ENCODE measurements at places on chromosomes 2 and 18.

GRCh38 chr2:1731963-1732768 is 12.1 kb downstream of the PXDN start:
- no peak for DNase-seq

DNA sequence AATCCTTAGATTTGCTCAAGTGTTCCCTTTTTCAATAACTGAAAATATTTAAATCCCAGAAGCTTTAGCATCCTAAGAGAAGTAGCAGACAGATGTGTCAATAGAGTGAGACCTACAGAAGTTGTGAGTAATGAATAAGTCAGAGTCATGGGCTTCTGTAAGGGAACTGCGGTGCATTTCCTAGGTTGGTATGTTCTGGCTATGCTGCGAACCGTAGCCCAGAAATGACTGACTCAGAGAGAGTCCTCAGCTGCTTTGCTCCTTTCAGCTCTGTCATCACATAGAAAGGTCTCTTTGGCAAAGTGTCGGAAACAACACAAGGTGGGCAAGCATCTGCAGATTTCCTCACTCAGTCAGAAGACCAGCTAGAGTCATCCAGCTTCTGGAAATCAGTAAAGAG is 297.1 kb downstream of the ARHGAP15 start:
- DNase-seq, result no peak

GRCh38 chr18:25360301-25360899 is 8.4 kb upstream of the ZNF521 start:
- no peak for DNase-seq

GRCh38 chr2:88091943-88092342 is 24.3 kb downstream of the SMYD1 start:
- DNase-seq, result no peak

- no peak for DNase-seq
Measured at GRCh38 chr18:23085066-23085465, 50.2 kb upstream of the CABLES1 start.

- DNase-seq, result no peak
Measured at GRCh38 chr18:40607542-40608148, 1347.4 kb upstream of the PIK3C3 start.

- DNase-seq, result no peak
Measured at GRCh38 chr2:206969192-206969591, 29.9 kb downstream of the CPO start.

DNA sequence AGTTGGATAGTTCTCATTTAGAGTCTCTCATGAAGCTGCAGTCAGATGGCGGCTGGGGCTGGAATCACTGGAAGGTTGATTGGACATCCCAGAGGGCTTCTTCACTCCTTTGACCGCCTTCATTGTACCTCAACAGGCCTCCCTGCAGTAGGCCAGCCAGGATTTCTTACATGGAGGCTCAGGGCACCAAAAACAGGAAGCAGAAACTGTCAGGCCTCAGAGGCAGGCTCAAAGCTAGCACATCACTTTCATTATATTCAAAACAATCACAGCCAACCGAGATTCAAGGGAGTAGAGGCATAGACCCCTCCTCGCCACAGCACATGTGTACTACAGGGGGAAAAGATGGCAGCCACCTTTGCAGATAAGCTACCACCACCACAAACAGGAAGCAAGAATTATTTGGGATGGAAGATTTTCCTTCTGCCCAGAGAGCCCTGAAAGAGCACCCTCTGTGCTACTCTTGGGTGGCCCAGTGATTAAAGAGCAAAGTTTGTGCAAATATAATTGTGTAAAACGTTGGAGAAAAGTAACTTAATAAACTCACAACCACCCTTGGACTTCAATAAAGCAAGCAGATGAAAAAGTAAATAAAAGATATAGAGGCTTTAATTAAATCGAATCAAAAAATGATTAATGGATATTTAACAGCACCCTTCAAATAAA is 155.3 kb downstream of the GFPT1 start:
- no peak for DNase-seq

DNA sequence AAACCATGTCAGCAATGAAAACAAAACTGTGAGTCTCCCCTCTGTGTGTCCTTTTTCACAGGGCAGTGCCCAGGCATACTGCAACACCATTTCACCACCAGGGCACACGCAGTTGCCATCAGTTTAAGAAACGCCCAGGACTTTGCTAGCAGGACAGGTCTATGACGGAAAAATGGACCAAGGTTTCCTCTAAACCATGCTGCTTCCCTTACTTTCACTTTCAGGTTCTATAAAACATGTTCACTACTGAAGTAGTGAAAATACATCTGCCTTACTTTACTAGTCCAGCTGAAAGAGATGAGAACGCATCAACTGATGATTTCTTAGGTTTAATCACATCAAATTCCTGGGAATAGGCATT is 110.5 kb downstream of the TCF4 start:
- DNase-seq, result peak; percentile 42

DNA sequence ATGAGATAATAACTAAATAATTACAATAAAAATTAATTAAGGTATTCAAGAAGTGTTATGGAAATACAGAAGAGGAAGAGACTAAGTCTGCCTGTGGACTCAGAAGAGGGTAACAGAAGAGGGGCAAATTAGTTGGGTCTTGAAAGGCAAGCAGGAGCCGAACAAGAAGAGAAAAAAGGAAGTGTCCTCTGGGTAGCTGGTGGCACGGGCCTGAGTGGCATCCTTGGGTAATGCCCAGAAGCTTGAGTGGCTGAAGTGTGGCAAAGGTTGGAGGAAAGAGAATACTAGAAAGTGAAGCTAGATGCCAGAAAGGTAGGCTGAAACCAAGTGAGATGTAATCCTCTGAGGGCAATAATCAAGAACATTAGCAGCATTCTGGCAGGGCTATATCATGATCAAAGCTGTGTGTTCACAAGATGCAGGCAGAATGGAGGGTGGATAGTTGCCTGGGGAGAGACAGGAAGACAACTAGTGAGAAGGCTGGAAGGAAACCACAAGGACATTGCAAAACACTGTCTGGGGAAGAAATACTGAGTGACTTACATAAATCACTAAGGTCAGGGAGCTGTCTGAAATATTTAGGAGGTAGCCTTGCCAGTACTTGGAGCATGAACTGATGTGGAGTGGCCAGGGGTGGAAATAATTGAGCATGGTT is 16.2 kb downstream of the DOCK10 start:
- DNase-seq, result peak; percentile 22

DNA sequence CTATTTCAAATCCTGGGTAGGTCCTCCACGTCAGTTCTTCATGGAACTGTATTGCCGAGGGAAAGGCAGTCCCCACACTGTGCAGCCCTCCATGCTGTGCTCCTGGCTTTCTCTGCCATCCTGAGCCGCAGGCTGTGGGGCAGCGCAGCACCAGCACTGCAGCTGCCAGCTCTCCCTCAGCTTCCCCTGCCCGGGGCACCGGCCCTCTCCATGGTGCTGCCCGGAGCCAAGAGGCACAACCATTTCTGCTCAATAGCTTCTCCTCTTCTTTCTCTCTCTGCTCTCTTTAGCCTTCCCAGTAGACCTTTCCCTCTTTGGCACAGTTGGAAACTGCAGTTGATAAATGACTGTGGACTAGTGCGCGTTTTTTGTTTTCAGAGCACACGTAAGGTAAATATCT is 12.1 kb downstream of the ANKRD23 start:
- DNase-seq, result no peak

DNA sequence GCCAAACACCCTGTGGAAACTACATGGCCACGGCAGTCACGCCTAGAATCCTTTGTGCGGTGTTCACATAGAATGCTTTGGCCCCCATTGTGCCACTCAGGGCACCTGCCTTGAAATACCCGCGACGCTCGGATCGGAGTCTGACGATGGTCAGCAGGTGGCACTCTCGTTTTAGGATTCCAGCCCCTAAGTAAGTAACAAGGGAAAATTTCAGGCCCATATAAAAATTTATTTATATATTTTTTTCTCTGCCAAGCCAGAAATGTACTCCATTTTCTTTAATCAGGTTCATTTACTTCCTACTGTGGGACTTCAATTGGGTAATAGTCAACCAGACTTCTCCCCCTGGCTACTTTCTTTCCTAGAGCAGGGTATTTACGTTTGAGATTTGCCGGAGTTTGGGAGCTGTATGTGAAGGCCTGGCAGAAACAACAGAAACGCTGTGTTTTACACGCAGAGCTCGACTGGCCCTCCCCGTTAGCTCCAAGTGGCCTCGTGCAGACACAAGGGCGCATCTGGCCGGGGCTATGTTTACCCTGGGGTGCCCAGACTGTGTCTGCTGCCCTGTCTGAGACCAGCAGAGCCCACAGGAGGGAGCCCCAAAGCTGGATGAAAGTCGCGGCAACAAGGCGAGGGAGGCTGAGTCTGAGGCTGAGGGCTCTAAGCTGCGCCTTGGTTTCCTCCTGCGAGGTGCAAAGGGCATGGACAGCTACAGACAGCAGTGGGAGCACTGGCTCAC is 41.6 kb downstream of the LRRC30 start:
- no peak for DNase-seq

GRCh38 chr18:3279201-3280185 is 17.6 kb downstream of the MYL12B start:
- DNase-seq, result no peak

GRCh38 chr2:176892676-176893226 is 319.8 kb upstream of the HNRNPA3 start:
- no peak for DNase-seq

DNA sequence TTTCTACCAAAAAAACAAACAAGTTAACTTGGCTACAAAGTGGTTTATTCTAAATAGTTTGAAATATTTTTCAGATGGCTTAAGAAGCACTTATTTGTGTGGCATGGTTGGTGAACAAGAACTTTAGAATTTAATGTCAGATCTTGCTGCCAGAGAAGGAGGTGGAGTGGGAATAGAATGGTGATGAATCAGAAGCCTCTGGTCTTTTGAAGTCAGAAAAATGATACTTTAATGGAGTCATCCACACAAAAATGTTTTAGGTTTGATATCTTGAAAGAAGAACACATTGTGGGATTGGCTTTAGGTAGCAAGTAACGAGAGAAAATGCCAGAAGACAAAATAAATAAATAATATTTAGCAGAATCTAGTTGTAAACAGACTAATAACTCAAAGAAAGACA is 243.1 kb upstream of the FANCL start:
- no peak for DNase-seq

GRCh38 chr18:43572163-43572562 is 294.9 kb upstream of the SYT4 start:
- DNase-seq, result no peak

DNA sequence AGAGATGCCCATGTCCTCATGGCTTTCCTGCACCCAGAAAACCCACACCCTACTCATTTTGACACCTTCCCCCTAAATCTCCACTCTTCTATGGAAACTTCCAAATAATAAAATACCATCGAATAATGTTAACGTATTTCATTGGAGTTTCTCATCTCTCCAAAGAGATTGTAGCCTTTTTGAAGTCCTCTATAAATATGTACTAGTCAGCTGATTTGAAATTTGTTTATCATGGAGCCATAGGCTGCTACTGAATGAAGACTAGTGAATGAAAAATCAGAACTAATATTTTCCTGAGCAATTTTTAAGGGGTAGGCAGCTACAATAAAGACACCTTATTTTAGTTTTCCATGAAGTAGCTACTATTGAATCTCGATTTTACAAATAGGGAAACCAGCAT is 226.1 kb upstream of the EPAS1 start:
- no peak for DNase-seq

DNA sequence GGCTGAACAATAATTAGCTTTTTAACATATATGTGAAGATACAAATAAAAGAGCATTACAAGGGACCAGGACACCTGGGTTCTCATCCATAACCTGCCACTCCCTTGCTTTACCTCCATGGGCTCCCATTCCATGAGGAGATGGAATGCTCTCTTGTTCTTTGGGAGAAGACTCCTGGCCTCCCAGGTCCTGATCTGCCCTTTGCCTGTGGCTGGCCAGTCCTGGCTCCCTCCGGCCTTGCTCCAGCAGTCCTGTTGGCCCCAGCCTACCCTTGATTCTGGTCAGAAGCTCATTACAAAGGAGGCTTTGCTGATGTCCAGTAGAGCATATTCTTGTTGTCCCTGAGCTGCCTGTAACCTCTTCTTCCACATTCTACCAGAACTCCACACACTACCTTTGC is 60.3 kb downstream of the ADD2 start:
- DNase-seq, result no peak

DNA sequence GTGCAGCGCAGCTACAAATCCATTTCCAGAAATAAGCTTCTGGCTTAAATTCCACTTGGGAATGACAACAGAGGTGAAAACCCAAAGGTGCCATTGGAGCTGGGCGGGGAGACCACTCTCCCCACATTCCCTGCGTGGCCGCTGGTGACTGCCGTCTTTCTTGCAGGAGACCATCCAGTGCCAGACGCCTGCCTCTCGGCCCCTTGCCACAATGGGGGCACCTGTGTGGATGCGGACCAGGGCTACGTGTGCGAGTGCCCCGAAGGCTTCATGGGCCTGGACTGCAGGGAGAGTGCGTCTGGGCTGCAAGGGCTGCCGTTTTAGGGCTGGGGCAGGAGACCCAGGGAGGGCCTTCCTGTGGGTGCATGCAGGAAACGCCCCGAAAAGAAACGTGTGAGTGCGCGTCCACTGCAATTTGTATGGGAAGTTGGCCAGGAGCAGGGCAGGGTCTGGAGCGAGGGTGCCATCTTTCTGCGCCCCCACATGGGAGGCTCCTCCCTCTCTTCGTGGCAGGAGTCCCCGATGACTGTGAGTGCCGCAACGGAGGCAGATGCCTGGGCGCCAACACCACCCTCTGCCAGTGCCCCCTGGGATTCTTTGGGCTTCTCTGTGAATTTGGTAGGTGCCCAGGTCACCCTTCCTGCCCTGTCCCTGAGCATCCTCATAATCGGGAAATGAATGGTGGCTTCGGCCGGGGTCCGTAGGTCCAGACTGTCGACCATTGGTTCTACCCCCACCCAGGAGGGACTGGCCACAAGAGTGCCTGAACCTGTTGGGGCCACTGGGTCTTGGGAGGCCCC is 49.9 kb downstream of the SNED1 start:
- DNase-seq, result no peak

- DNase-seq, result no peak
Measured at GRCh38 chr2:190540048-190540447, 5.5 kb upstream of the NEMP2 start.

DNA sequence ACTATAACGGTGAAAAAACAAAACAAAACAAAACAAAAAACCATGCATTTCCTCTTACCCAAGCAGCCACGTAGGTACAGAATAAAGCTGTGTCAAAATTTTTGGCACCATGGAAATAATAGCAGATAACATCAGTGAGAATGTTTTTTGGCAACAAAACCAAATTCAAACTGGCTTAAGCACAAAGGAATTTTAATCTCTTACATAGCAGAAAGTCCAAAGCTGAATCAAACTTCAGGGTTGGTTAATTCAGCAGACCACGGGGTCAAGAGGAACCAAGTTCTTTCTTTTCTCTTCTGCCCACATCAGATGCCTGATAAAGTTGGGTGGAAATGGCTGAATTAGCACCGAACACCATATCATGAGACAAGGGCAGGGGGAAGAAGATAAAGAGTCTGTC is 129.5 kb downstream of the PAX3 start:
- DNase-seq, result no peak

- no peak for DNase-seq
Measured at GRCh38 chr2:38601463-38602135, 1.1 kb downstream of the HNRNPLL start.

DNA sequence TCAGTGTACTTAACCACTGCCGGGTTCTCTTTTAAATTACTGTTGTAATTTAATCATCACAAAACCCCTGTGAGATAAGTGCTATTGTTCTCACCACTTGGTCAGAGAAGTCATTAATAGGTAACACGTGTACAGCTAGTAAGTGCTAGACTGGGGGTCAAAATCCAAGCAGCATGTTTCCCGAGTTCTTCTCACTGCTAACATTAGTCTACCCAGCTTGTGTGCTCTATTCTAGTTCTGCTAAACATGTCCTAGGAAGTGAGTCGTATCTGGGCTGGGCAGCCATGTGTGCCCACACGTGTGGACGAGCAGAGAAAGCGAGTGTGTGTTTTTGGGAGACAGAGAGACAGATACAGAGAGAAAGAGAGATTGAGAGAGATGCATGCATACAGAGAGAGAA is 94.1 kb downstream of the BIN1 start:
- no peak for DNase-seq

Data from naive thymus-derived CD8-positive, alpha-beta T cell (primary cell).